Forelimb muscle (tissue), 1 donor: ENCODE measurements at places on chromosomes 7 and 10. TPM values are rescaled to one million over a fixed set of nuclear protein-coding genes. Genes with fewer than 3 reads are reported as not detected.
A peak's percentile ranks its signal among the peaks of the same experiment; 100 is the strongest.

DNA sequence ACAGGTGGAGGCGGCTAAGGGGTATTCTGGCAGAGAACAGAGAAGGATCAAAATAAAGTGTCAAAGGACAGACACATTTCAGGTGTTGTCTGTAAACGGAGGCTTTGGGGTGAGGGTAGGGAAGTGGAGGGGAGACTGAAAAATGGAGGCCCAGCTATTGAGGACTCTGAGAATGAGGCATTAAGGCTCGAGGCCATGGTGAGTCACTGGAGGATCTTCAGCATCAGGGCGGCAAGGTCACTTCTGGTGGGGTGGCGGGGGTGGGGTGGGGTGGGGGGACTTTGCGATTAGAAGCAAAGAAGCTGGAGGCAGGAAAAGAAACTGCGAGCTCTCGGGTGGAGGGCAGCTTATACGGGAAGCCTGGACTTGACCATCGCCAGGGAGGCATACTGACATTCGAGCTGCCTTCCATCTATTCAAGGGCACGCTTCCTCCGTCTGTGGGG is 58.4 kb upstream of the PCGF5 start:
- no peak for DNase-seq

GRCh38 chr7:46349490-46349889 is 428.4 kb upstream of the IGFBP3 start:
- DNase-seq = no peak

VWA2 gene
- 0.48 TPM for polyA plus RNA-seq

AOAH gene
- polyA plus RNA-seq = 2.5 TPM

- peak; percentile 41 for DNase-seq
Observed at GRCh38 chr10:66931340-66931948, 5.6 kb downstream of the LRRTM3 start.

DNA sequence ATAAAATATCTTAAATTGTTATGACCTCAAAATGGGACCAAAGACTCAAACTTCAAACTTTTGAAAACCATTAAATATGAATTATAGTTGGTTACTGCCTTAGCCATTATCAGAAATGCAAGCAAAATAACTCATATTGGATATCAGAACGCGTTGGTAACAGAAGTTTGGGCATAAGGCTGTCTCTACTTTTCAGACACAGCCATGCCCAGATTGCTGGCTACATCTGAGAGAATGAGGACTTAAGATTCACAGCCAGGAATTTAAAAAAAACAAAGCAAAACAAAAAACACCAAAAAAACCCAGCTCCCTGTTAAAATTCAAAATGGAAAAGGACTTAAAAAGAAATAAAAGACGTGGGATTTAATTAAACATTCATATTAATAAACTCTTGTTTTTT is 161.6 kb downstream of the JMJD1C start:
- DNase-seq = no peak

DNA sequence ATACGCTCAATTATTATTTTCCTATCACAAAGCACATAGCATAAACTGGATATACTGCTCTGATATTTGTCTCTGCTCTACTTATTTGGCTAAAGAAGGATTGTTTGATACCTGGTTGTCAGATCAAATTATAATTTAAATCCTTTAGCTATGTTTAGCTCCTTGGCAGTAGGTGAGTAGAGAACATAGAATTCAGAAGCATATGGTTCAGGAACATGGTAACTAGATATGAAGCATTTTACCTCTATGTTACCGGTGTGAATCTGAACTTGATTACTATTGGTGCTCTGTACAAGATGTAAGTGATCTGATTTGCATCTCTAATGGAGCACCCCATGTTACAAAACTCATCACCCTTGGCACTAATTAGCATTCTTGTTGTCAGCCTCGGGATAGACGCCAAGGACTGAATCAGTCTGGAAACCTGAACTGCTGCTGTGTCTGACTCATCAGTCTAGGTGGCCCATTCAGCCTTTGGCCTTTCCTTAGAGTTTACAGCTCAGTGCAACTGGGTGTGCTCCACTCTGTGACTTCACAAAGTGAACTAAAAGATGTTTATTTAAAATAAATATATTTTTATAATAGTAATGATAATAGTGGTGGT is 12.3 kb upstream of the MYPN start:
- no peak for DNase-seq

FAM237B gene
- polyA plus RNA-seq = 0.06 TPM

GRCh38 chr7:3285652-3286051 is 15.4 kb upstream of the SDK1 start:
- DNase-seq = no peak

GRCh38 chr10:132118366-132118765 is 52.6 kb downstream of the JAKMIP3 start:
- DNase-seq = no peak

ANKRD30A gene
- polyA plus RNA-seq = not detected

DNA sequence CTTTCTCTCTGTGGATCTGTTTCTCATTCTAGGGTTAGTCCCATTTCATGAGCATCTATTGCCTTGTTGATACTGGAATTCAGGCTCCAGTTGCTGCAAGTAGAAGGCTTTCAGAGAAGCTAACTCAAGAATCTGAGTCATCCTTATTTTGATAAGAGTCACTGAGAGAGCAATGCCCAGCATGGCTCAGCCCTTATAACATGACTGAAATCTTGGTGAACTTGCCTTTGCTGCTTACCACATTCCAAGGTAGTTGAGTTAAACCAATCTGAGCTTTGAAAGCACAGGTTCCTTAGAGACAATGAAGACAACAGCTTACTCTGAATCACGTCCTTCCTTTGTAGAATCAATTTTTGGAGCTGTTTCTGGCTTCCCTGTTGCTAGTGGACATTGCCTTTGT is 53.6 kb upstream of the CHCHD3 start:
- DNase-seq = no peak

DNA sequence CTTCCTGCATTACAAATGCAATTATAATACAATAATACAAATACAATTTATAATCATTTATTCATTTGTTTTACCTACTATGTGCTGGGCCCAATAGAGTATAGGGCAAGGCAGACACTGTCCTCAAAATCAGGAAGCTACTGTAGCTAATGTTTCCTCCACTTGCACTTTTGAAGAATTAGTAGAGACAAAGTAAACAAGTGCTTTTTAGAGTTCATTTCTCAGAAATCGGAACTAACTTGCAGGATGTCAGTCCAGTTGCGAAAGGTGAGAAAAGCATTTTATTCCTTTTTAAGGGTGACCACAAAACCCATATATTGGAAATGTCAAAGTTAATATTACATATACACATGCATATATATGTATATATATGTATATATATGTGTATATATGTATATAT is 14.2 kb downstream of the ADRB1 start:
- no peak for DNase-seq

DNA sequence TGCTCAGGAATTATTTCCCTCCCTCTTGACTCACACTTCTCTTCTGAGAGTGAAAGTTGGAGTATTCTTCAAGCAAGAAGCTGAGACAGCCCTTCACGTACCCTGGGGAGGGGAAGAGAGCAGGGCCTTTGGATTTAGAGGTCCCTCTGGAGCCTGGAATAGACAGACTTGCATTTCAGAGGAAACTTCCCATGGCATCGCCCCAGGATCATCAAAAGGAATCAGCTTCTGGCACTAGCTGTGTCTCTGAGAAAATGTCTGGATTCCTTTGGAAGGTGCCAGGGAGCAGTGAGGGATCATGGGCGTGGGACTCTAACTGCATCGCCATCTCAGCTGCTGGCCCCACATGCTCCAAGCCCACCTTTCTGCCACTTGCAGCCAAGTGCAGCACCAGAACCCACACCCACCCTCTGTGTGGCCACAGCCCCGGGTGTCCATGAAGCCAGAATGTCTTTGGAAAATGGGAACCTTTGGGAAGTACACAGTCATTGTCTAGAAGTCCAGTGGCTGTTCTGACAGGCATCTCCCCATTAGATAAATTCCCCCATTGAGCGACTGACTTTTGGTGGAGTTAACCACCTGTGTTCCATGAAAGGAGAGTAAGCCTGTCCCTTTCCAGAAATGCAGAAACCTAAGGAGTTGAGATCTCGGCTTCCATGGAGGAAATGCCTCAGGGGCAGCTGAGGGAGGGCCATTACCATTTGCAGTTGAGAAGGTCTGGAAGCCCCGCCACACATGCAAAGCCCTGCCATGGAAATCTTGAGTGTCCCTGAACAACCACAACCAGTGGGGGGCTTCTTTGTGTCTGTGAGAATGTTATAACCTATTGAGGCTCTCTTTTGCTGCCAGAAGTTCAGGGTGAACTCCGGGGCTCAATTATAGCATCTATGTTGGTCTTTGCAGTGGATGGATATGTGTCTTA is 57.8 kb upstream of the GDF10 start:
- DNase-seq = no peak

DNA sequence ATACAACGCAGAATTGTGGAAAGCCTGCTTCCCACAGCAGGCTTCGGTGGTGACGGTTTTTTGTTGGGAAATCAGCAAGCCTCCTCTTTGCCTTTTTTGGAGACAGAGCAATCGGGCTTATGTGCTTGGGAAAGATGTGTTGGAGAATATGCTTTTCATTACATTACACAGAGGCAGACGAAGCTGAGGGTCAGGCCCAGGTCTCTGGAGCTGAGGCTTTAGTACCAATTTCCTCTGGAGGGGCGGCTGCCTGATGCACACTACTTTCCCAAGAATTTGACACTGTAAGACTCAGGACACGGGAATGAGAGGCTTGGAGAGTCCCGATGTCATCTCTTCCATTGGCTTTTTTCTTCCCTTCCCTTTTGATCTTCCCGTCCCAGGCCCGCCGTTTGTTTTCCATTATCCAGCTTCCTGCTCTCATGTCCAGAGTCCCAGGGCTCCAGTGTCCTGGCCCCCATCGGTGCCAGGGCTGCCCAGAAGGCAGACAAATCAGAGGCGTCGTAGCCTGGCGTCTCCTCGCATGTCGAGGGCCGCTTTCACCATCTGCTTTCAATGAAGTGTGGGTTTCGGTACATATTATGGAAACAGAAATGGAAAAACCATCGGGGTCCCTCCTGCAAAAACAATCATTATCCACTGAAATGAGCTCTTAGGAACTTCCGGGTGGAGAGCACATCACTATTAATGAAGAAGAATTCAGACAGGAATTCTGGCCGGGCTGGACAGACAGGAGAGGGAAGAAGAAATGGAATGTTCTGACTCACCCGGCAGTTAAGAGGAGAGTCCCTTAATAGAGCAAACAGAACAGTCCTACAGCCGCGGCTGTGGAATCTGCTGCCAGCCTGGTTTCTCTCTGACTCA is 123.0 kb upstream of the JCAD start:
- DNase-seq = peak; percentile 35

SPDYE2B gene
- 2.7 TPM for polyA plus RNA-seq

- no peak for DNase-seq
Observed at GRCh38 chr10:23675585-23675984, 236.7 kb downstream of the OTUD1 start.

- no peak for DNase-seq
Observed at GRCh38 chr7:124989911-124990310, 60.3 kb upstream of the POT1 start.

DNA sequence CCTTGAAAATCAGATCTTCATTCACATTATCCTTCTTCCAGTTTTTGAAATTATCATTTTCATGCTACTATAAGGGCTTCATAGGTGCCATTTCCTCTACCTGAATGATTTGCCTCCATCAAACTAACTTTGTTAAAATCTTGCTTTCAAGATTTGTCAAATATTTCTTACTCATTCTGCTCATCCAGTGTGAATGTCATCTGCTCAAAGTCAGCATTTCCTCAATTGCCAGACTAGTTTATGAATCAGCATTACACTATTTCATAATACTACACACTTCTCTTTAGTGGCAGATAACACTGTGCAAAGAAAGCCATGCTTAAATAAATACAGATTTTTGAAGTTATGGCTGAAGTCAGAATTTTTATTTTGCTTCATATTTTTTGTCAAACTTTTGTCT is 21.3 kb upstream of the LIPF start:
- no peak for DNase-seq

EN2 gene
- polyA plus RNA-seq = 0.71 TPM

SEC31B gene
- 10.8 TPM for polyA plus RNA-seq

DNA sequence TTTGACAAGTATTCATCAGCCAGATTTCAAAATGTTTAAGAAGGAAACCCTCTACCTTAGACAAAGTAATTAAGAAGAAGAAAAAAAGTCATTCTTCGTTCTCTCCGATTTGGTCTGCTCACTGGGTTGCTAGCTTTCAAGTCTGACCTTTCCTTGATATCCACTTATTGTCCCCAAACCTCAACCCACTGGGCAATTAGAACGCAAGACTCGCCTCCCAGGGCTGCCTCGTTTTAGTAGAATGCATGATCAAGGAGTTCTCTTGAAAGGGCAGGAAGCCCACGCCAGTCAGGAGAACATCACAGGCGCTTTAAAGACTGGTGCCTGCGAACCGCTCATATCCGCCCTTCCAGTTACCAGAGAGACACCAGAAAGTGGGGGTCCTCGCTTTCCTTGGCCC is 637.7 kb downstream of the PARD3 start:
- no peak for DNase-seq

SFRP5 gene
- polyA plus RNA-seq = 1.1 TPM

AQP1 gene
- 91.6 TPM for polyA plus RNA-seq

GRCh38 chr7:54969208-54969967 is 49.4 kb upstream of the EGFR start:
- no peak for DNase-seq

- DNase-seq = no peak
Observed at GRCh38 chr7:24038993-24039392, 245.0 kb upstream of the NPY start.

TUBAL3 gene
- 0.20 TPM for polyA plus RNA-seq

ATG9B gene
- 0.73 TPM for polyA plus RNA-seq

STK31 gene
- polyA plus RNA-seq = 1.1 TPM

MRC1 gene
- 14.5 TPM for polyA plus RNA-seq

CRYGN gene
- not detected for polyA plus RNA-seq

DNA sequence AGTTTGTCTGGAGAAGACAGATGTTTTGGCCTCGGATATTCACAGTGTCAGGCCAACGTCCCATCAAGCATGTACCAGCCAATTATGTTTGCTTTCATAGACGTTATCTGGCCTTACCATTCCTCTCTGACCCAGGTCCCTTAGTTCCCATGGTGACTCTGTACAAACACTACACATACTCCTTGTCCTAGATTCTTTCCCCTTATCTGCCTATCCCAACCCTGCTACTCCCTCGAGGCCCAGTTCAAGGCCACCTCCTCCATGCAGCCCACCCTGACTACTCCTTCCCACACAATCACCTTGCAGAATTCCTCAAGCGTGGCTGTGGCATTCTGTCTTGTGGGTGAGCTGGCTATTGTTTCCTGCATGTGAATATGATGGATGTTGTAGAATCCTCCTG is 155.2 kb downstream of the PRKAG2 start:
- no peak for DNase-seq

- no peak for DNase-seq
Observed at GRCh38 chr7:79245623-79246249, 207.7 kb downstream of the MAGI2 start.

AGMO gene
- polyA plus RNA-seq = 0.24 TPM

- DNase-seq = no peak
Observed at GRCh38 chr10:2782265-2782664, 285.1 kb upstream of the PFKP start.

GRCh38 chr10:30227481-30227880 is 121.6 kb downstream of the MTPAP start:
- no peak for DNase-seq

PHYHIPL gene
- 1.1 TPM for polyA plus RNA-seq

CHAT gene
- not detected for polyA plus RNA-seq

DNA sequence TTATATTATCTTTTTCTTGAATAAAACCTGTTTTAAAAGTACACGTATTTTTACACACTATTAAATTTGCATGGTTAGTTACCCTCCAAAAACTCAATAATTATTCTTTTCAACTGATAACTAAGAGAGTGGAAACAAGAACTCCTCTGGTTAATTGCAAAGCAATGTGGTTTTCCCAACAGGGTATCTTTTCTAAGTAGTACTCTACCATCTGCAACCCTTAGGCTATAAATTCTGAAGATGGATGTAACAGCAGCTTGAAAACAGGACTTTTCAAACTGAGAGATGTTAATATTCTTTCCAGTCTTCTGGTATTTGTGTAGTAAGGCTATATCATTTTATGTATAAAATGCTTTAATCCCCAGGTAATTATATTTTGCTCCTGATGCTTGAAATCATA is 916.1 kb upstream of the POT1 start:
- DNase-seq = no peak
